ENCODE measurements at places on chromosomes 6 and 20.
A peak's percentile ranks its signal among the peaks of the same experiment; 100 is the strongest.

- DNase-seq: no peak
Measured at GRCh38 chr20:44247131-44247571, at the start of gene GDAP1L1. Gene GDAP1L1 (plus strand): TSS chr20:44247308. CDS start chr20:44247335, 27 bp downstream.

DNA sequence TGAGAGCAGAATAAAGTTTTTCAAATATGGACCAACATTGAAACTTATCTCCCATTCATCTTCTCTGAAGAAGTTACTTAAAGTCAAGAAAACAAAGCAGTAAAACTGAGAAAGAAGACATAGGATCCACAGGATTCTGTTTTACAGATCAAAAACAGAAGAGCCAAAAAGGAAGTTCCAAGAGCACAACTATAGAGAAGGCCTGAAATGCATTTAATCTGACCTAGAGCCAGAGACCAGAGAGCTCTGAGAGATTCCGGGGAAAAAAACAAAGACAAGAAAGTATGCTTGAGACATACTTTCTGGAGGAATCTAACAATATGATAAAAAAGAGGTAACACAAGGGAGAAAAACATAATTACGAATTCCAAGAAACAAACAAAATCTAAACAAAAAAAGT is 26.1 kb downstream of the SRPK1 start:
- no peak for DNase-seq

DNA sequence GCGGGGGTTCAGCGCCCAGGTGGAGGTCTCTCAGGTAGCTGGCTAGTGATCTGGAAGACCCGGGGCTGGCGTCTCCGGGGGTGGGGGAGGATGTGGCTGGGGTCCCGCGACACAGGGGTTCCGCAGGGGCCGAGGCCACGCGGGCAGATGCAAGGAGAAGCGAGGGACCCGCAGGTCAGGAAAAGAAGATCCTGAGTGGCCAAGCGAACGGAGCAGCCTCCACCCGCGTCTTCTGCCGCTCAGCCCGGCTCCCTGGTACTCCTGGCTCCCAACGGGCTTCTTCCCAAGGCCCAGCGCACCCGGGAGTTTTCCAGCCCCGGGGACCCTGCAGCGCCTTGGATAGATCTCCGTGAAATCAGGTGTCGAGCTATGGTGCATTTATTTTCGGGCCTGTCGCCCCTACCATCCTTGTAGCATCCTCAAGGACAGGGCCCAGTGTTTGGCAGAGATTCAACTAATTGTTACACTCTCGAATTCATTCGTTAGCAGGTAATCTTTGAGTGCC is 682 bp upstream of the CHD6 start:
- no peak for DNase-seq

DNA sequence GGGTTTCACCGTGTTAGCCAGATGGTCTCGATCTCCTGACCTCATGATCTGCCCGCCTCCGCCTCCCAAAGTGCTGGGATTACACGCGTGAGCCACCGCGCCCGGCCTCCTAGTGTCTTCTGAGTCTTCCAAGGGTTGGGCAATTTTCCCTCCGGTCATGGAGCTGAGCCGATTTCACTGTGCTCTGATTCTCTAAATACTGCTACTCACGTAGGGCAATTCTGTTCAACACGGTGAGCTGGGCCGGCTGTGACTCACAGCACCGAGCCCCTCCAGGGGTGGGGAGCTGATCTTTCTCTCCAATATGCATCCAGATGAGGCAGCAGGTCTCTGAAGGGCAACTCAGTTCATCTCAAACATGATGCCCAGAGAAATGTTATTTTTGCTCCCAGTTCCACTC is 71.6 kb upstream of the CD93 start:
- no peak for DNase-seq

GRCh38 chr6:2999618-3000557 is at the start of gene NQO2:
Gene NQO2 (plus strand): TSS chr6:2999894. CDS start chr6:3006553, 6,659 bp downstream.
- DNase-seq: peak; percentile 89

- DNase-seq: no peak
Measured at GRCh38 chr6:16524380-16524707, 236.9 kb downstream of the ATXN1 start.

- peak; percentile 16 for DNase-seq
Measured at GRCh38 chr6:37222125-37222967, 35.2 kb upstream of the TBC1D22B start.

DNA sequence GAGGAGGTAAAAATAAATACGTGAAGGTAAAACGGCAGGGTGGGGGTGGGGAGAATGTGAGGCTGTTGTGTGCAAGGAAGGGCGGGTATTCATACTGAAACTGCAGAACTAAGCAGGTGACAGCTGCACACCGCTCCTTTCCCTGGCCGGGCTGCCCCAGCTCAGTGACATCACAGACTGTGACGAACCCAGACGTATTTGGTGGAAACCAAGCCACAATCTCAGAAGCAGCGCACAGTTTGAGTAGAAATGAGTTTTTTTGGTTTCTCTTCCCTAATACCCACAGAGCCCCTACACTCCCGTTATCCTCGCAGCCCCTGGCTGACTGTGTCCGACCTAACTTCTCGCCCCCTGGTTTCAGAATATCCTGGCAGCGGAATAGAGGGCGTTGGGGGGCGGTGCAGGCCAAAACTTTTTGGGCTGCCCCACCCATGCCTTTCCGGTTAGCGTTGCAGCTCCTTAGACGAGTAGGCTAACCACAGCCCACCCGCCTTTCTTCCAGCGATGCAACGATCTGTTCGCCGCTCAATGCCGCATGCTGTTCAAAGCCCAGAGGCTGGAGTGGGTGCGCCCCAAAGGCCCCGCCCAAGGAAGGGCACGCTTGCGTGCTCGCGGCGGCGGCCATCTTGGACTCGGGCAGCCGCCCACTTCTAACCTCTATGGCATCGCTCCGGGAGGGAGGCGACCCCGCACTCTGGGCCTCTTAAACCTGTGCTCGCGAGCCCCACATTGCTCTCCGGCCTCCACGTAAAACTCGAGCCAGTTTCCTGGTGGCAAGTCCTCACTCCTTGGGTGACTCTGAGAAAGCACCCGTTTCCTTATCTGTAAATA is 9.1 kb downstream of the BAK1 start:
- DNase-seq: peak; percentile 86
